CD4-positive, alpha-beta T cell (primary cell): ENCODE measurements at places on chromosomes 6 and 20.

DNA sequence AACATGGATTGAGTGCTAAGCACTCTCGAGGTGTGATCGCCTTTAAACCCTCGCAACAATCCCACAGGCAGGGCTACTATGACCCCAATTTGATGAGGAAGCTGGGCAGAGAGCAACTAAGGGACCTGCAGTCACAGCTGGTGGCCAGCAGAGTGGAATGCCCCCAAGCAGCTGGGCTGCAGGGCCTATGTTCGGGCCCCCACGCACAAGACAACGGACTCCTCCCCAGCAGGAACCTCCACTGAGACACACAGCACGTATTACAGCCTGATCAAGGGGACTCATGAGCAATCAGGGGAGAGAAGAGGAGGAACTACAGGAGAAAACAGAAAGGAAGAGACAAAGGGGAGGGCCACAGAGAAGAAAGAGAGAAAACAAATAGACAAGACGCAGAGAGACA lies 21.7 kb downstream of the CST7 start:
- DNase-seq, result no peak

DNA sequence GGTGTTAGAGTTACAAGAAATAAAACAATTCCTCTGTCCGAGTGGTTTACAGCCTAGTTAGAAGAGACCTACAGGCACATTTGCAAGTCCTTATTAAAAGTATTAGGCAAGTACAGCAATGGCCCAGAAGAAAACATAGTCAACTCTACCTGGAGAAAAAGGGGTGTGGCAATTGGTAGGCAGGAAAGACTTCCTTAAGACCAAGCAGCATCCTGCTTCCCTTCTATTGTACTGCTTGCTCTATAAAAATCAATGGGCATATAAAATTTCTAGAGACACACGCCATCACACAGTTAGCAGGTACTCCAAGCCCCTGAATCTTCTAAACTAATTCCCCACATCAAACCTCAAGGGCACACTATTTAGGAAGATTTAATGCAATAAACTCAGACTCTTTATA lies 185.6 kb downstream of the ATXN1 start:
- no peak for DNase-seq

GRCh38 chr20:21182832-21183563 lies 57.1 kb downstream of the KIZ start:
- no peak for DNase-seq

- no peak for DNase-seq
Observed at GRCh38 chr6:132995009-132995408, 180.6 kb downstream of the RPS12 start.

- no peak for DNase-seq
Observed at GRCh38 chr6:78867020-78867369, 356 bp upstream of the IRAK1BP1 start.

- DNase-seq, result no peak
Observed at GRCh38 chr6:54282186-54282585, 26.1 kb upstream of the TINAG start.

DNA sequence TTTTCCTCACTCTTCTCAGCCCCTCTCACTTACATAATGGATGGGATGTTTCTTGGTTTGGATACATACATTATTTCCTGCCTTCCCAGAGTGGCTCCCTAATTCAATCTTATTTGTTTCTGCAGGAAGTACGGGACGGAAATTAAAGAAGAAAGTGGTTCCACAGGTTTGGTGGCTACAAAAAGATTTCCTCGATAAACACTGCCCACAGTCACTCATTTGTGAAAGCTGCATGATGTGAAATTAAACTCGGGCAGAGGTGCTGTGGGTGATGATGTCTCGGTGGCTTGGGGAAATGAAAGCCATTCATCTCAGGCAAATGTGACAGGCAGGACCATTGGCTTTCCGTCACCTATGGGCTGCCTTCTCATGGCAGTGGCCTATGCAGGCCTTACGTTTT lies 119.5 kb upstream of the KCNG1 start:
- no peak for DNase-seq

DNA sequence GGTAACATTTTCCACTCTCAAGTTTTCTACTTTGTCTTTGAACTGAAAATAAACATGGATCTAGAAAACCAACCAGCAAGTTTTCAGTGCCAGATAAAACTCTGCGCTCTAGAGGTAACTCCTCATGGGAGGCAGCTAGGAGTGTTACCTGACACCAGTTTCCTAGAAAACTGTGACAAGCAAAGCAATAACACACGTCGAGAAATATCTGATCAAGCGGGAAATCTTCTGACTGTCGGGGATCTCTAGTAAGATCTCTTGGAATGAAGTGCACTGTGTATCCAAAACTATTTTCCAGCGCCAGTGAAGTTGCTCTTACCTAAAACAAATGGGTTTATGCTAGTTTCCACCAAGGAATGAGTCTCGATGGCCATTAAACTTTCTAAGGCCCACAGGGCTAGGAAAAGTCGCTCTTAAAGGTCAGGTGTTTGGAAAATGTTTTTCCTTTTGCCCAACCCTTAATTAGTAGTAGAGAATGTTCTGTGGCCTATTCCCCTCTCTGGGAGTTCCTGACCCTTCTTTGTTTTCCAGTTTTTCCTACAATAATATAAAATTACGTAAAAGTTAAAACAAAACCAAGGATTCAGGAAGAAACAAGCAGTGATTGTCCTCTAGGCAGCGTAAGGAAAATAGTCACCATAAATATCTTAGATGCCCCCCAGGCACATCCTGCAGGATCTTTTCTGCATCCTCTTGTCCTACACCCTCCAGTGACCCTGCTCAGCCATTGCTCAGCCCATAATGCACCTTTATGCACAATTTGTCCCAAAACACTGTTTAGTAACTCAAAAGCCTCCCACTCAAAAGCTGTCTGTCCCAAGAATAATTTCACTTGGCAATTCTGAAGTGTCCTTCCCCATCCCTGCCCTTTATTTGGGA lies 137.7 kb upstream of the AKAP12 start:
- no peak for DNase-seq

- DNase-seq, result no peak
Observed at GRCh38 chr20:58706975-58707681, 14.5 kb downstream of the NPEPL1 start.

DNA sequence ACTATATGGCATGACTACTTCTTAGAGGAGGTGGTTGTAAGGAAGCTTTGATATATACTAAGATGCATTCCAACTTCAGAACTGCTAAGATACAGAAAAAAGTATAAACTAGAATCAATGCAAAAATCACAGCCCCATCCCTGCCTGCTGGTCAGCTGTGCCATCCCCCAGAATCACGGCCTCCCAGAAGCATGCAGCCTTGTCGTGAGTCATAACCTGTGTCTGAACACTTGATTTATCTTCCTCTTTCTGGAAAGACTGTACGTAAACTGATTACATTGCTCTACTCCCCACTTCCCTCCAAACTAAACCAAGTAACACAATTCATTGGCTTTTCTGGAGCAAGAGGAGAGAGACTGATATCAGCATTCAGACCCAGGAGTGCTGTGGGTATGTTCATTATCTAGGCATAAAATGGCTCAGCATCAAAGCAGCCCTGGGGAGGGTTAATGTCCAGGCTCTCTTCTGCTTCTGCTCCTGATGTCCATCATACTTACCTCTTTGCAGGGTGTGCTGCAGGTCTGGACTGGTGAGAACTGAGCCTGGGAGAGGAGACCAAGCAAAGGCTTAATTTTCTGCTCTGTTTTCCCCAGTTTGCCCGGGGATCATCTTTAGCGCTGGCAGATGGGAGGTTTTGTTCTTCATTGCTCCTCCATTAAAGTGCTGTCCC lies 18.4 kb downstream of the SCP2D1 start:
- no peak for DNase-seq

DNA sequence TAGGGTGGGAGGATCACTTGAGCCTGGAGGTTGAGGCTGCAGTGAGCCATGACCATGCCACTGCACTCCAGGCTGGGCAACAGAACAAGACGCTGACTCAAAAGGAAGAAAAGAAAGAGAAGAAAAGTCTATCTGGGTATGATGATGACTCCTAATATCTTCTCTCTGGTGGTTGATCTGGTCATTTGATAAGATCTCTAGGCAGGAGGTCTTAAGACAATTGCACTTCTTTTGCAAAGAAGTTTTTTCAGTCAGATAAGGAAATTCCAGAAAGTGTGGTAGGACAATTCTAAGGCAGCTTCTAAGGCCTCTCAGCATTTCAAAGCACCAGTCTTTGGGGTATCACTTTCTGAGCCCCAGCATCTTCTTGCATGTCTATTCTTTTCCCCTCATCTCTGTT lies 7.7 kb upstream of the AIF1 start:
- no peak for DNase-seq

DNA sequence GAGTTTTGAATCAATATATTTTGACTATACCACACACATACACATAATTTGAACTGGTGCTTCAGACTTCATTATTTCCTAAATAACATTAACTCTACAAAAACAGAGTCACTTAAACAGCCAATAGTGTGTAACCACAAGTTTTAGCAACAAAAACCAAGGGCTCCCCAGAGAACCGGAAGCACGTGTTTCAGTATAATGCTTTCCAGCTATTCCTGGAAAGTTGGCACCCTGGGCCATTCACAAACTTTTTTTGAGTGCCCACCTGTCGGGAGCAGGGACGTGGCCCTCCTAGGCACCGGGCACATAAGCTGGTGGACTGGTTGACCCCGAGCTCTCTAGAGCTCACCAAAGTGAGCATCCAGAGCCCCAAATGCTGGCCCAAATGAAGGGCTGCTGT lies 1.9 kb upstream of the SLC35D3 start:
- DNase-seq, result no peak

DNA sequence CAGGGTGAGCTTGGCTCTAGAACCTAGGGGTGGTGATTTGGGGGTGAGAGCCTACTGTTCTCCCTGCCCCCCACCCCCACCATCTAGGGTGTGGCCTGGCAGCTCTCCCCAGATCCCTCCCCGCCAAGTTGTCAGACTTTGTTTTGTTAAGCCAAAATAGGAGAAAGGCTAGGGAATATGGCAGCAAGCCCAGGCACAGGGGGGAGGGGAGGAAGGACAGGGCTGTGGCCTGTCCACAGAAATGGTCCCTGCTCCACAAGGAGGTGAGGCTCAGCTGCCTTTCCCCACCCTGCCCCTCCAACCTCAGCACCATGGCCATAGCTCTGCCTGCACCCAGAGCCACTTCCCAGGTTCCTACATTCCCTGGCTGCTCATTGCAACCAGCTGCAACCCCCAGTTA lies 17.2 kb downstream of the SCUBE3 start:
- DNase-seq, result no peak

- no peak for DNase-seq
Observed at GRCh38 chr20:50774515-50774914, 20.3 kb upstream of the BCAS4 start.

GRCh38 chr6:147035886-147036285 lies 168.3 kb upstream of the STXBP5 start:
- DNase-seq, result no peak

DNA sequence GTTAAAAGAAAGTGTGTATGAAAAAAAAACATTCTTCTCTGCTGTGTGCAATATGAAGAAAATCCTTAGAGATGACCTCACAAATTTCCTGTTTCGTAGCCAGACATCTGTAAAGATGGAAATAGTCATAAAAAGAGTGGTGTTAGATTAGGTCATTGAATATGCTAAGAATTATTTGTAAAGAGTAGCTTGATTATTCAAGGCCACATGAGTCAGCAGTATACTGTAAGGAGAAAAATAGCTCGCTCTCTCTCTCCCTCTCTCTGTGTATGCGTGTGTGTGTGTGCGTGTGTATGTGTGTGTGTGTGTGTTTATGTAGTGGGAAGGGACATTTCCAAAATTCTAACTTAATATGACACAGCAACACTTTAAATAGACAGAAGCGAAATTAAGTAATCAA lies 78.8 kb downstream of the PTCHD4 start:
- no peak for DNase-seq

DNA sequence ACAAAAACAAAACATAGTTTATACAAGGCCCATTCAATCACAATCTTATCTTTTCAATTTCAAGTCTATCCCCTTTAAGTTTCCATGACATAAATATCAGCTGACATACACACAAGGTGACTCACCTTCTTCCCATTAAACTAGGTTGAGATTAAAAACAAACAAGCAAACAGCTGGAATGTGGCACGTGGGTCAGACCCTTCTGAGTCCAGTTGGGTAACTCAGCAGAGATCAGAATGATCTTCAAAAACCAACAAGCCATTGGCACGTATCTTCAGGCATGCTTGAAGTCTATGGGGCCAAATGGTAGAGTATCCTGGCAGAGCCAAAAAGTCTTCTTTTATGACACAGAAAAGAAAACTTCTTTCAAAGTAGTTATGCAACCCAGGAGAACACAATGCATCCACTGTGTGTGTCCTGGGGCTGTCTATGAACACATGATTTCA lies 603.5 kb upstream of the CITED2 start:
- no peak for DNase-seq

GRCh38 chr20:24779946-24780345 lies 169.1 kb upstream of the CST7 start:
- DNase-seq, result no peak

GRCh38 chr6:167529444-167530335 lies 204.8 kb downstream of the TTLL2 start:
- DNase-seq, result no peak

GRCh38 chr6:138106665-138107077 lies 548 bp downstream of the PERP start:
- DNase-seq, result no peak

DNA sequence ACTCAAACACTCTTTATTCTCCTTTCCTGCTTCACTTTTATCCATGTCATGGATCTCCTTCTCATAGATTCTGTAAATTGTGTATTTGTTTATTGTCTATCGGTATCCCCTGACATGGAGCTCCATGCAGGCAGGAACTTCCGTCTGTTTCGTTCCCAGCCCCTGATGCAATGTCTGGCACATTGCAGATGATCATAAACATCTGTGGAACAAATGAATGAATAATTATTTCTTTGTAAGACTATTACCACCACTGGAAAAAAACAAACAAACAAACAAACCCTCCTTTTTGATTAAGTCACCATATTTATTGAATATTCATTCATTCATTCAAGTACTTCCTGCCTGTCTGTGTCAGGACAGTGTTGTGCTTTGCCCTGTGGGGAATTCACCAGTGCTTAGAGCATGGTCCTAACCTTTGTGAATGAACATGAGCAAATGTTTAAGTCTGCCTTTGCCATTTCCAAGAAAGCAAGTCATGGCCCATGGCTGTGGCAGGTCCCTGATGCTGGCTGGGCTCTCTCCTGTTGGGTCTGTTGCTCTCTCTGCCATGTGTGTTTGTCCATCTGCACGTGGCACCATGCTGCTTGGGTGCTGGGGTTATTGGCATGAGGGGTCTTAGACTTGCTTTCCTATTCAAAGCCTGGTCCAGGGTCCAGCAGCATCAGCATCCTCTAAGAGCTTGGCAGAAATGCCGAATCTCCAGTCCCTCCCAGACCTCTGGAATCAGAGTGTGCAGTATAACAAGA lies 47.5 kb upstream of the NAA20 start:
- no peak for DNase-seq

- DNase-seq, result no peak
Observed at GRCh38 chr6:40315060-40315459, 272.1 kb downstream of the LRFN2 start.

DNA sequence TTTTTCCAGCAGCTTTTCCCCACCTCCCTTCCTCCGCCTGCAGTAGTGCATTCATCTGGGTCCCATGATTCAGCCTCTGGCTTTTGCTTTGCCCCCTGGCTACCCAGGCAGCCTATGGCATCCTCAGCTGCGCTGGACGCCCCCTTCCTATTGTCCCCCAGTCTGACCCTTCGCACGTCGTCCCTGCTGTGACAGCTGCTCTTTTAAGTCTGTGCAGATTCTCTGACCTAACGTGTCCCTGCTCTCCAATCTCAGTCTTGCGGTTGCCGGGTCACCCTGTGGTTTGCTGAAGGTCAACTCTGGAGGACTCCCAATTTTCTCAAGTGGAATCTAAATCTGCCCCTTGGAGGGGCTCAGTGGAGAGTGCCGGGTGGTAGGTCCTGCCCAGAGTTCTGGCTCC lies 294.3 kb downstream of the CDC5L start:
- DNase-seq, result no peak

- DNase-seq, result no peak
Observed at GRCh38 chr6:84718038-84718955, 46.1 kb downstream of the TBX18 start.
